ENCODE measurements at places on chromosomes 16 and 17.

DNA sequence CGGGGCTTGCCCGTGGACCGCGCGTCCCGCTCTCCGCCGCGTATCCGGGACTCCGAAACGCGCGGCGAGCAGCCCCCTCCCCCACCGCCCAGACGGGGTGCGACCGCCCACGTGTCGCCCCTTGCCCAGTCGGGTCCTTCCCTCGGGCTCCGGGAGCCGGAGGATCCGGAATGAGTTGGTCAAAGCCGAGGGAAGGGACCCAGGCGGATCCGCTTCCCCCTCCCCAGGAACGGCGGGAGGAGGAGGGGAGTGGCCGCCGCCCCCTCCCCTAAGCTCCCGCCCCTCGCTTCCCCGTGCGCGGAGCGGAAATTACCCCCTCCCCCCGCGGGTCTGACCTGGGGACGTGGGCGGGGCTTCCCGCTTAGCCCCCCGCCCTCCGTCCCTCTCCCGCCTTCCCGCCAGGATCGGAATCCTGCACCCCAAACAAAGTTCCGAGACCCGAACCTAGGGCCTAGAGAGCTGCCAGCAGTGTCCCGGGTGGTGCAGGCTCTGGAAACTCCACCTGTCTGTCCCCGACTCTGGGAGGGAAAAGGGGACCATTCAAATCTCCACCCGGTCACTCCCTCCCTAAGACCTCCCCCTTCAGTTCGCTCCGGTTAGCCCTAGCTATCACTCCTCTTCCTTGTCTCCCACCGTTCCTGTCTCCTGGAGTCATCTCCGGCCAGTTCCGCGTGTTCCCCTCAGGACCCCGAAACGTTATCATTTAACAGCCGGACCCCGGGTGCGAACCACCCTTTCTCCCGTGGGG lies 1.0 kb upstream of the IGF2BP1 start:
- DNase-seq: no peak

DNA sequence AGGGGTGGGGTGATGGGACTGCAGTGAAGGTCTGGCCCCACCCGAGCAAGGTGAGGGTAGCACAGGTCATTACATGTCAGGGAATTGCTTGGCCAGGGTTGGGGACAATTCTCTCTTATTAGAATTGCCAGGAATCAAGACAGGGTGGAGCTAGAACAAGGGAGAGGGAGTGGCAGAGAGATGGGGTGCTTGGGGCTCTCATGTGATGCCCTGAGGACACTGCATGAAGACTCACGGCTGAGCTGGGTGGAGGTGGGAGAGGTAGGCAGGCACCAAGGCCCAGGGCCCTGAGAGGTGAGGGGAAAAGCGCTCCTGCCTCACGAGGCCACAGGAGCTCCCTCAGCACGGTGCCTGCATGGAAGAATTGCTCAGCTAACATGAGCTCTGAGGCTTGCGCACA lies 3.6 kb downstream of the DPEP1 start:
- no peak for DNase-seq

GRCh38 chr17:30821871-30822723 lies 2.4 kb downstream of the CRLF3 start:
- no peak for DNase-seq

DNA sequence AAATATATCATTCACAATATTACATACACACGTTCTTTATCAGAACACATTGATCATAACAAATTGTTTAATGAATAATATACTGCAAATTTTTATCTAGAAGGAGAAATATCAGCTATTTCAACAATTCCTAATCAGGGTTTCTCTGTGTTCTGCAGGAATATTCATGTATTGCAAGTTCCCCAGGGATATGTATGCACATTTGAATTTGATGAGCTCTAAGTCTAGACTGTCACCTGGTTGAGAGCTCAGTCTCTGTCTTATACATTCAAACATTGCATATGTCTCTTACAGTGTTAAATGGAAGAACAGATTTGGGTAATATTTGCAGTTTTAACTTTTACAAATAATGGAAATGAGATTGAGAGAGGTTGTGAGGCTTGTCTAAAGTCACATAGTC lies 829.7 kb downstream of the CDH11 start:
- DNase-seq: no peak

GRCh38 chr17:5043524-5043923 lies 8.3 kb upstream of the SLC52A1 start:
- no peak for DNase-seq

DNA sequence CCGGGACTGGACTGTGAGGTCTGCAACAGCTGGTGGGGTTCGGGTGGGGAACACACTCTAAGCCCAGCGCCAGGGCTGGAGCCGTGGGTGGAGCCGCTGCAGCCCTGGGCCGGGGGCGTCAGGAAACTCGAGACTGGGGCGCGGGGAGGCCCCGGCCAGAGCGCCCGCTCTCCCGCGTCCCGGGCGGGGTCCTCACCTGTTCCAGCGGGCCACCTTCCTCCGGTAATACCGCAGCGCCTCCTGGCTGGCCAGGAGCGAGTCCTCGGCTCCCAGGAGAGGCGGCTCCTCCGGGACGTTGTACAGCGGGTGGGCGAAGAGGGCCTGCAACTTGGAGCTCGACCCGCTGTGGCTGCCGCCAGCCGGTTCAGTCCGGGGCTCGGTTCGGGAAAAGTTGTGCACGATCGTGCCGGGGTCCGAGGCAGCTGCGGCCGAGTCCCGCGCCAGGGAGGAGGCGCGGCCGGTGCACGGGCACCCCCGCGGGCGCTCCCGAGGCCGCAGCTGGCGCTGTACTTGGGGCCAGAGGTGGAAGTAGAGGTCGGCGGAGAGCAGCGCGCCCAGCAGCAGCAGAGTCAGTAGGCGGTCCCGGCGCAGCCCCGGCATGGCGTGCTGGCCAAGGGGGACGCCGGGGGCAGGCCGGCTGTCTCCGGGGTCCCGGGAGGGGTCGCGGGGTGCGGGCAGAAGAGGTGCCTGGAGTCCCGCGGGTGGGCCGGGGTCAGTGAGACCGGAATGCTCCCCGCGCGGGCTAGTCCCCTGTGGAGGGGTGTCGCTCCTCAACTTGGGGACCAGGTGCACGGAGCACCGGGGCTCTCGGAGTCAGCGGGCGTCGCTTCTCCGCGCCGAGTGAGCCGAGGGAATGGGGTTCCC lies 868 bp downstream of the FAM20A start:
- no peak for DNase-seq

DNA sequence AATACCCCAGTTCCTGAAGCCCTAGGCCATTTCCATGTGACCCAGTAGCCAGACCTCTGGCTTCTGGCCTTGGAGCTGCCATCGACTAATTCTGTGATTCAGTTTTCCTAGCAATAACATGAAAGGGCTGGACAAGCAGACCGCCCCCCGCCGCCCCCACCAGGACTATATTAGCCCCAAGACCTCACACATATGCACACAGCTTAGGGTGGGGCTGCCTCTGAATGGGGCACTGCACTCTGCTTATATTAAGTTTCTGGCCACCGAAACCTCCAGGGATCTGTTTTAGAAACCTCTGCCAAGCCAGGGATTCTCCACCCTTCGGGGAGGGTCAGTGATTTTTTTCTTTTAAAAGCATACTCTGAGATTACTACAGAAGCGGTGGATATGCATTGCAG lies 2.3 kb downstream of the RAB11FIP4 start:
- DNase-seq: no peak

- no peak for DNase-seq
Measured at GRCh38 chr16:15644267-15644961, 1.5 kb upstream of the MARF1 start.

DNA sequence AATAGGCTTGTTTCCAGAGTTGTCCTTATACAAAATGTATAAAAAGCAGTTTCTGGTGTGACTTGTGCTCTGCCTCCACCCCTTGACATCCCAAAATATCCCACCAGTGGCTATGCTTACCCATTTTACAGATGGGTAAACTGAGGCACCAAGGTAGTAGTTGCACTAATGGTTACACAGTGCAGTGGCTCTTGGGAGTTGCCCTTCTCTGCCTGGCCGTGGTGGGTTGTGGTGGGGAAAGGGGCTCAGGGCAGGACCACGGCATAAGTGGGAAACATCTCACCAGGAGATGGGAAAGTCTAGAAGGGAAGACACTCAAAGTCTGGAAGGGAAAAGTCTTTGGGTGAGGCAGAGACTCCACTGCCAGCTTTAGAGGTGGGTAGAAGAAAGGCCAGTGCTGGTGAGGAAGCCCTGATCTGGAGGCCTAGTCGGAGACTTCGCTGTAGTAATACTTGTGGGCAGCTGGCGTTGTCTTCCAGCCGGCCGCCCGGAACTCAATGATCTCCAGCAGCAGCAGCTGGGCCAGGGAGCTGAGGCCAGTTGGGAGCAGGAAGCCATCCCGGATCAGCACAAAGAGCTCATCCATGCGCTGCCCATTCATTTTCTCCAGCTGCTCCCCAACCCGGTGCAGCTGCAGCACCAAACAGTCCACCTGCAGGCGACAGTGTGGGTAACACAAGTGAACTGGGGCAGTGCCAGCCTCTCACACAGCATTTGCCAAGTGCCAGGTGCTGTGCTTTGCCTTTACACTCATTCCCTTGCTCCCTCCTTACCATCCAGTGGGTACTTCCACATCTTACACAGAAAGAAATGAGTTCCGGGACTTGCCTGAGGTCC lies 4.5 kb downstream of the MIF4GD start:
- DNase-seq: no peak

GRCh38 chr17:81152288-81152828 lies 12.9 kb upstream of the PVALEF start:
- DNase-seq: no peak

DNA sequence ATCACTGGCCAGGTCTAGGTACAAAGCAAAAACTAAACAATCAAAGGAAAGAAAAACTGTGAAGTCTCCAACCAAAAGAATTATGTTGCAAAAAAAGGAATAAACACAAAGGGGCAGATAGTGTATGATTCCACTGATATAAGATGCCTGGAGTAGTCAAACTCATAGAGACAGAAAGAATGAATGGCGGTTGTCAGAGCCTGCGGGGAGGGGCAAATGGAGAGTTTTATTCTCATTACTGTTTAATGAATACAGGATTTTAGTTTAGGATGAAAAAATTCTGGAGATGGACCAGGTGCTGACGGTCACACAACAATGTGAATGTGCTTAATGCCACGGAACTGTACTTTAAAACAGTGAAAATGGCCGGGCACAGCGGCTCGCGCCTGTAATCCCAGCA lies 20.7 kb downstream of the STAT5B start:
- no peak for DNase-seq

- no peak for DNase-seq
Measured at GRCh38 chr17:75152922-75153779, 1.2 kb downstream of the JPT1 start.

GRCh38 chr16:67517661-67518423 lies 10.8 kb upstream of the RIPOR1 start:
- DNase-seq: no peak

DNA sequence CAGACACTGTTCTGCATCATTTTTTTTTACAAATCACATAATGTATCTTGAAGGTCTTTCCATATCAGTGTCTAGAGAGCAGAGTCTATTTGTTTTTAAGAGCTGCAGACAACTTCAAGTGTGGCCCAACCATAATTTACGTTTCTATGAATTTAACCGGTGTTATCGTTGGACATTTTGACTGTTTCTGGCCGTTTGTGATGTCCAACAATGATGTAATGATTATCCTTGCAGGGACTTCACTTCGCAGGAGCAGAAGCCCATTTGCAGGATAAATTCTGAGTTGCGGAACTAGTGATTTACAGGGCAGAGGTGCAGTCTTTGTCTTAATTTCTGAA lies 26.9 kb upstream of the HLF start:
- DNase-seq: no peak

DNA sequence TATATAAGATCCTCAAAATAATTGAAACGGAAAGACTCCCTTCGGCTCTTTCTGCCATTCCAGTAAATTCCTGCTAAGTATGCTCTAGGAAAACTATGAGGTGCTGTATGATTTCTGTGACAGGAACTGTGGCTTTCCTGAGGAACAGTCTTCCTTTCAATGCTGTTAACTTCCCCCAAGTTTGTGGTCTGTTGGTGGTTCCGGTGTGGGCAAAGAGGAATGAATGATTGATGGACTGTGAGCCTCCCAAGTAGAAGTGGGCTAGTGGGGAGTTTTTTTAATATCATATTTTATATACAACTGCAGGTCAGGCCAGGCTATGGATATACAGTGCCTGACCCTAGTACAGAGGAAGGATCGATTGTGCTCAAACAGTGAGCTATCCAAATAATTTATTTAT lies 560.7 kb upstream of the RBFOX1 start:
- DNase-seq: no peak

DNA sequence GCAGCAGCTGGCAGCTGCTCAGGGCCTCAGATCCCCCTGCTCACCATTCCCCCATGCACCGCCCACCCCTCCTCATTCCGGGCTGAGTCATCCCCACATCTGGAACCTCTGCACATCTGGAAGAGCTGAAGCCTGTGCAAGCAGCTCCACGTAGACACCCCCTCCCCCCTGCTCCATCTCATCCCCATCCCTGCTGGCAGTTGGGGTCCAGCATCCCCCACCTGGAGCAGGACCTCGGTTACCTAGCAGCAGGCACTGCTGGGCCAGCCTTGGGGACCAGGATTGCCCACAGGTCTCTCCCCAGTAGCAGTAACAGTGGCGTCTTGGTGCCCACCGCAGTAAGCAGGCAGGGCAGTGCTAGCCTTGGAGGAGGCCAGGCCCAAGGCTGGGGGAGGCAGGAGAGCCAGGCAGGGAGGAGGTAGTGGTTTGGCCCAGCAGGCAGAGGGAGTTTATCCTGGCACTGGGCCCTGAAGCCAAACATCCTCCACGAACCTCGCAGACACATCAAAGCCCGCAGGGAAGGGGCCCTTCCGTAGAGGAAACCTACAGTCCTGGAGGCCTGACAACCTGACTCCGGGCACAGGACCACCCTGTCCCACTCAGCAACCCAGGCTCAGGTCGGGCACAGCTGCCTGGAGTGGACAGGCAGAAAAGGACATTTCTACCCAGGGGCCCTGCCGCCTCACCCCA lies 7.7 kb upstream of the TMEM92 start:
- DNase-seq: no peak

- no peak for DNase-seq
Measured at GRCh38 chr17:13626703-13627102, 25.0 kb upstream of the HS3ST3A1 start.

- DNase-seq: no peak
Measured at GRCh38 chr16:17532338-17532995, 61.7 kb upstream of the XYLT1 start.

- DNase-seq: no peak
Measured at GRCh38 chr17:39699818-39700147, at the start of gene ERBB2. Gene ERBB2, plus strand, starts transcription at chr17:39700064. Its CDS starts 175 bp downstream, at chr17:39700239.

GRCh38 chr17:59056857-59057256 lies 49.8 kb downstream of the TRIM37 start:
- no peak for DNase-seq

GRCh38 chr17:29283961-29284360 lies 10.0 kb downstream of the NUFIP2 start:
- no peak for DNase-seq

All from activated CD4-positive, alpha-beta T cell treated with anti-CD3 and anti-CD28 coated beads for 1 hour (primary cell).